ENCODE measurements at places on chromosomes 13 and 19. TPM values are rescaled to one million over a fixed set of nuclear protein-coding genes. Genes with fewer than 3 reads are reported as not detected.

The HSH2D gene
- not detected for total RNA-seq

The RDH8 gene
- total RNA-seq = not detected

The RAD23A gene
- total RNA-seq = 86.7 TPM

The FTL gene
- 5,472 TPM for total RNA-seq

The ZNF100 gene
- total RNA-seq = 4.3 TPM

The SF3A2 gene
- 90.2 TPM for total RNA-seq

The IZUMO1 gene
- total RNA-seq = not detected

The RLN3 gene
- total RNA-seq = not detected

The KLHL1 gene
- 0.34 TPM for total RNA-seq

The ZNF555 gene
- 9.1 TPM for total RNA-seq

The SLC5A5 gene
- total RNA-seq = not detected

The F10 gene
- not detected for total RNA-seq

The TMEM272 gene
- total RNA-seq = not detected

The TRPM4 gene
- 35.5 TPM for total RNA-seq

The OR10H1 gene
- not detected for total RNA-seq

The ZNF414 gene
- 23.0 TPM for total RNA-seq

The SIN3B gene
- 45.9 TPM for total RNA-seq

The HCST gene
- not detected for total RNA-seq

The THOP1 gene
- 89.0 TPM for total RNA-seq

The LILRB3 gene
- total RNA-seq = not detected

The LYPD5 gene
- 2.7 TPM for total RNA-seq

The ZNF835 gene
- 0.18 TPM for total RNA-seq

The LIM2 gene
- not detected for total RNA-seq

The PSG6 gene
- not detected for total RNA-seq

The TYK2 gene
- total RNA-seq = 178 TPM

The ZSCAN4 gene
- not detected for total RNA-seq

The ACER1 gene
- not detected for total RNA-seq

The DAZAP1 gene
- total RNA-seq = 74.9 TPM

All from glomerular endothelial cell (primary cell).